KBM-7 (cell line): ENCODE measurements at places on chromosomes 4 and X.

- DNase-seq: no peak
These were observed 853.5 kb downstream of the TRIML1 start for GRCh38 chr4:188992706-188993105.

- DNase-seq: no peak
These were observed 179.4 kb downstream of the DCHS2 start for GRCh38 chr4:154312246-154312645.

- no peak for DNase-seq
These were observed 476.1 kb downstream of the IL15 start for GRCh38 chr4:142112451-142112850.

DNA sequence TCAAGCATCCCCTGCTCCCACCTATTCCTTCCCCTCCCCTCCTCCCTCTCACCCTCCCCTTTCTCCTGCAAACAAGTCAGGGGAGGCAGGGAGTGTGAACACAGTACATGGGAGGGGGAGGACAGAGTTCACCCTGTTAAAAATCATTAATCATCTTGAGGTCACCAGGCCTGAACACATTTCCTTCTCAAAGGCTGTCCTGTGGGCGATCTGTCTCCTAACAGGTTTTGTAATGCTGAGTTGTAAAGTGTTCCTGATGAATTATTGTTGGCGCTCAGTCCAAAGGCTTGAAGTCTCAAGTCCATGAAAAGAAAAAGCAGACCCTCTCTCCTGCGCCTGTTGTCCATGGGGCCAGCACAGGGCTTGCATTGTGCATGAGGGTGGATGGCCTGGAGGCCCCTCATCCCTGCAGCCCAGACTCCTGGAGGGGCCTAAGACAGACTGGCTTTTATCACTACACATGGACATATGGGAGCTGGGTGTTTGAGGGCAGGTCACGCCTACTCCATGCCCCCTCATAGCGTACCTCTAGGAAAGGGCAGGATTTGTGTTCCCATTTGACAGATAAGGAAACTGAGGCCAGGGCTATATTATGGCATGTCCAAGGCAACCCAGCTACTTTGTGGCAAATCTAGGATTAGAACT, 189.1 kb downstream of the RAB28 start:
- DNase-seq: no peak

DNA sequence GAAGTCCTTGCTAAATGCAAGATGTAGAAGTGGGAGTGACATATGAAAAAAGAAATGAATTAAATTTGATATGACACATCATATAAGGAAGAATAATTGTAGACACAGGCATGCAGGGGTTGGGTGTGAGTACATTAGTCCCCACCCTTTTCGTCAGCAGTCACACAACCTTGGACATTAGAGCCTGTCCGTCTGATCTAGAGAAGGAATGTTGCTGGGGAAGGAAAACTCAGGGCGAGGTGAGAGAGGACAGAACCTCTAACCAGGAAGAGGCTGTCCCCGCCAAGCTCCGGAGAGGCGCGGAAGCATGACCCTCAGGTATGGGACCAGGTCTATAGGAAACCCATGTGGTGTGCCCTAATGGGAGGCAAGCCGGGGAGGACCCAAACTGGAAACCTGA, 102.1 kb downstream of the RELL1 start:
- no peak for DNase-seq

DNA sequence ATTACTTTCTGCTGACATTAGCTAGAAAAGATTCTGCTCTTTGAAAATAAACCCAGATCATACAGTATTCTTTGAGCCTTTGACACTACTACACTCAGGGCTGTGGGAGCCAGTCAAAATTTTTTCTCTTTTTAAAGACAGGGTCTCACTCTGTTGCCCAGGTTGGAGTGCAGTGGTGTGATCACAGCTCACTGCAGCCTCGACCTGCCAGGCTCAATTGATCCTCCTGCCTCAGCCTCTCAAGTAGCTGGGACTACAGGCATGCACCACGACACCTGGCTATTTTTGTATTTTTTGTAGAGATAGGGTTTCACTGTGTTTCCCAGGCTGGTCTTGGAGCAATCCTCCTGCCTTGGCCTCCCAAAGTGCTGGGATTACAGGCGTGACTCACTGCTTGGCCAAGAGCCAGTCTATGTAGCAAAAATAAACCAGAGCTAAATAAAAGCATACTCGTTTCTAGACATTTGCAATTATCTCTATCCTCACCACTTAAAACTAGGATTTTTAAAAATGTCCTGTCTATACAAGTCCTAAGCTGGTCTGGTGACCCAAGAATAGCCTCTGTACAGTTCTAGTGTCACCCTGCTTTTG, 43.2 kb downstream of the AKAP4 start:
- no peak for DNase-seq

DNA sequence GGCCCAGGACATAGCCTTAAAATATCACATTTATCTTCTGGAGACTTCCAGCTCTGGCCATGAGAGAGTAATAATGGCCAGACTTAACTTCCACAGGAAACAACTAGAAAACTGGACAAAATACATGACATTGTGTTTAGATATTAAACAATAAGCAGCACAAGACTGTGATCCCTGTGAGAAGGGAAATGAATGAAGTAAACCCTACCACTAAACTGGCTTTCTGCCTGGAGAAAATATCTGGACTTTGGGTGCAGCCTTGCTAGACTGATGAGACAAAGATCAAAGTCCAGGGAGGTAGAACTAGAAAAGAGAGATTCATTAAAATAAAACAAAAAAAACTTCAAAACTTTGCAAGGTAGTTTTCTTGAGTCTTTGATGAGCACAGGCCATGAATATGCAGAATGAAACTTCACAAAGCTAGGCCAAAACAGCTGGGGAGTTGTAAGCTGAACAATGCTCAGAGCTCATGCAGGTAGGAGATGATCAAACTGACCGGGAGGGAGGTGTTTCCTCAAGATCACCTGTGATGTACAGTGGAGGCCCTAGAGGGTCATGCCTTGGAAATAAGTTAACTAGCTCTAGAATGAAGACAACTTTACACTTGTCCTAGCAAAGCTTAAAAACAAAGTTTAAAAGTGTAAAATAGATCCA, 147.0 kb upstream of the SH3RF1 start:
- DNase-seq: no peak
